Amniotic stem cell (primary cell): ENCODE measurements at places on chromosomes 12 and 14.
A peak's percentile ranks its signal among the peaks of the same experiment; 100 is the strongest.

DNA sequence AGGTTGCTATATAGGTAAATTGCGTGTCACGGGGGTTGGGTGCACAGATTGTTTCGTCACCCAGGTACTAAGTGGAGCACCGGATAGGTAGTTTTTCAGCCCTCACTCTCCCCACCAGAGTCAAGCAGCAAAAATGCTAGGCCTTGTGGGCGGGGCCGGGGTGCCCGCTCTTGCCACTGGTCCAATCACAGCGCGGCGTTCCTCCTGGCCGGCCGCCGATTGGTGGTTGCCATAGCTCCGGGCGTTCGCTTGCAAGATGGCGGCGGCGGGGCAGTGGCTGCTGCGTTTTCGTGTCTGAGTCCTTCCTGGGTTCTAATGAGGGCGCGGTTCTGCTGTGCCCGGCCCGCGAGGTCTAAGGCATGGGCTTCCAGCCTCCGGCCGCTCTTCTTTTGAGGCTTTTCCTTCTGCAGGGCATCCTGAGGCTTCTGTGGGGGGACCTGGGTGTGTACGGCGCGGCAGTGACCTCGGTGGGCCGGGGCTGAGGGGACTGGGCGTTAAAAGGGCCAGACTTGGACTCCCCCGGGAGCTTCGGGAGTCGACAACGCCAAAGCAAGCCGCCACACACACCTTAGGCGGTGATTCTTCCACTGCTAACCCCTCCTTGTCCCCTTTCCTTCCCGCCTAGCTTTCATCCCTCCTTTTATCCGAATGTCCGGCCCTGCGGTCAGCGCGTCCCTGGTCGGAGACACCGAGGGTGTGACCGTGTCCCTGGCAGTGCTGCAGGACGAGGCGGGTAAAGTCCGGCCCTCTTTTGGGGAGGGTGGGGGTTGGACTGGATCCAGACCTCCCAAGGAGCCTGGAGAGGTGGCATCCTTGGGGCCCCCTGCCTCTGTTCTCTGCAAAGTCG lies at the start of gene TCTN2:
TSS of gene TCTN2 (plus strand) at position 232 of the 847 bp plus-strand sequence. CDS start at position 360, 128 bp downstream.
- DNase-seq = peak; percentile 89

GRCh38 chr14:39368261-39368959 lies 63.8 kb downstream of the FBXO33 start:
- no peak for DNase-seq

DNA sequence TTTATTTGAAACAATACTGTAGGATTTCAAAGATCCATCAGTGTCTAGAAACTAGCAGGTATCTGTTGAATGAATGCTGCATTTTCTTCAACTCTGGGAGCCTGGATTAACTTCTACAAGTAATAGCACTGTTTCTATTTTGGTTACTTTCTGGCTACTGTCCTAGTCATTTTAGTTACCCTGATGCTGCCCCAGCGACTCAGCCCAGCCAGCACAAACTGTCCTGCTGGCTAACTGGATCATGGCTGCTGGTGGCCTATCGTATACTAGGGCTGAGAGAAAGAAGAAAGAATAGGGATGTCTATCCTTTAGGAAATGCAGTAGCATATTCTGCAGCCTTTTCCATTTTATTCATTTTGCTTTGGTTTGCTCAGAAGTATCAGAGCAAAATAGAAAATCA lies 53.9 kb downstream of the NTN4 start:
- no peak for DNase-seq

GRCh38 chr12:108798551-108799221 lies 58.7 kb downstream of the SSH1 start:
- DNase-seq = no peak

DNA sequence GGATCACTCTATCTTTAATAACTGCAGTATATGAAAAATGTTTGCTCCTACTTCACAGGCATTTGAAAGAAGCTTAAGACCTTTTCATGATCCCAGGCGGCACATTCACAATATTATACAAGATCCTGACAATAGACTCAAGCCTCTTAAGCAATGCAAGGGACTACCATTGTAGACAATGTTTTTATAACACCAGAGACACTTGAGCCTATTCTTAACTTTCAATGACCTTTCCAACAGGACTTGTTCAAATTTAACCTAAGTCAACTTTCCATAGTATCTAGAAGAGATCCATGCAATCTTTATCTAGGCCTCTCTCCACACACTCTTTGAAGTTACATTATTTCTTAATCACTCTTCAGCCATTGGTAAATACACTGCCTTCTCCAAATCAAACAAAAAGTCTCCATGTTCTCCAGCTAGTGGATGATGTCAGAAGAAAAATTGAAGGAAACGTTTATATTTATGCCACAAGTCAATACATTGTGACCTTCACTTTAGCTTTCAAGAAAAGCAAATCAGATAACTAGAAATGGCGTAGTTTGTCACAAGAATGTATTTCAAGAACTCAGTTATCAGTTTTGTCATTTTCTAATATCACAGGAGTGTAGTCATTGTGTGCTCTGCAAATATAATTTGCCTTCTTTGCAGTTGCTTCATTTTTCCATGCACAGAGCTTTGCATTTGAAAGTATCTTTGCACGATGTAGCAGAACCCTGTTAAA lies 41.2 kb downstream of the PHLDA1 start:
- no peak for DNase-seq

GRCh38 chr14:71753126-71753830 lies 179.0 kb upstream of the RGS6 start:
- peak; percentile 87 for DNase-seq

DNA sequence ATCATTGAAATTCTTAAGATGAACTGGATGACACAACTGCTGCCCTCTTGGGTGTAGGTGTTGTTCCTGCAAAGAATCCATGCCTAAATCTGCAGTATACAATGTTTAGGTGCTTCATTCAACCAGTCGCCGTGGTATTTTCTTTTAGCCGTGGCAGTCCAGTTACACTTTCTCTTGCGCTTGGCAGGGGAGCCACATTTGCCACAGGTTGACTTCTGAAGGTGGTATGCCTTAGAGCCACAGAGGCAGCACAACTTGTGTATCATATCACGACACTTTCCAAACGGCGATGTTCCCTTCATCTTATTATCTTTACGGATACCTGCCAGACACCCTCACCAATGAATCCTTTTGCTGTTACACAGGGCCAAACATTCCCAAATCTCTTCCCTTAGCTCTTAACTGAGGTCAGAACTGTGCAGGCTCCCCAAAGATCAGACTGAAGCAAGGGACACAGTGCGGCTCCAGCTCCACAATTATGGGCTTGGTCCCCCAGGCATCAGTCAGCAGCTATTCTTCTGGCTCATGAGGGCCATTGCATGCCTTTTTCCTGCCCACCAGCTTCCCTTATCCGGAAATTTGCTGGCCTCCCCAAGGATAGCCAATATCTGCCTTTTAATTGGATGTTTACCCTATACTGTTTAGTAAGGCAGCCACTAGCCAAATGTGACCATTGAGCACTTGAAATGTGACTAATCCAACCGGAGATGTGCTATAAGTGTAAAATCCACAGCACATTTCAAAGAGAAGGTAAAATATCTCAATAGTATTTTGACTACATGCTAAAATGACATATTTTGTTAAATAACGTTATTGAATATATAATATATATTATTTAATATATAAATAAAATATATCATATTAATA lies 50.7 kb downstream of the SENP1 start:
- no peak for DNase-seq

DNA sequence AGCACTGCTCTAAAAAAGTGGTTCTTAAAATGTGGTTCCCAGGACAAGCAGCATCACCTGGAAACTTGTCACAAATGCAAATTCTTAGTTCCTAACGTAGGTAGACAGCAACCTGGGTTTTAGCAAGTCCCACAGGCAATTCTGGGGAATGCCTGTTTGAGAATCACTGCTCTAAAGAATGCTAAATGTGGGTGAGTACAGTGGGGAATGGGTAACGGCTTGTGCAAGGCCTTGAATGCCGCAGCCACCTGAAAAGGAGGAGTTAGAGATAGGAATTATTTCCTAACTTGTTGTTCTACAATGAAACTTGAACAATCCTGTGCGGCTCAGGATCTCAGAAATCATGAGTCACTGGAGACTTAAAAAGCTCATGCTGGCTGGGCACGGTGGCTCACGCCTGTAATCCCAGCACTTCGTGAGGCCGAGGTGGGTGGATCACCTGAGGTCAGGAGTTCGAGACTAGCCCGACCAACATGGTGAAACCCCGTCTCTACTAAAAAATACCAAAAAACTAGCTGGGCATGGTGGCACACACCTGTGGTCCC lies 34.9 kb downstream of the GNS start:
- no peak for DNase-seq

DNA sequence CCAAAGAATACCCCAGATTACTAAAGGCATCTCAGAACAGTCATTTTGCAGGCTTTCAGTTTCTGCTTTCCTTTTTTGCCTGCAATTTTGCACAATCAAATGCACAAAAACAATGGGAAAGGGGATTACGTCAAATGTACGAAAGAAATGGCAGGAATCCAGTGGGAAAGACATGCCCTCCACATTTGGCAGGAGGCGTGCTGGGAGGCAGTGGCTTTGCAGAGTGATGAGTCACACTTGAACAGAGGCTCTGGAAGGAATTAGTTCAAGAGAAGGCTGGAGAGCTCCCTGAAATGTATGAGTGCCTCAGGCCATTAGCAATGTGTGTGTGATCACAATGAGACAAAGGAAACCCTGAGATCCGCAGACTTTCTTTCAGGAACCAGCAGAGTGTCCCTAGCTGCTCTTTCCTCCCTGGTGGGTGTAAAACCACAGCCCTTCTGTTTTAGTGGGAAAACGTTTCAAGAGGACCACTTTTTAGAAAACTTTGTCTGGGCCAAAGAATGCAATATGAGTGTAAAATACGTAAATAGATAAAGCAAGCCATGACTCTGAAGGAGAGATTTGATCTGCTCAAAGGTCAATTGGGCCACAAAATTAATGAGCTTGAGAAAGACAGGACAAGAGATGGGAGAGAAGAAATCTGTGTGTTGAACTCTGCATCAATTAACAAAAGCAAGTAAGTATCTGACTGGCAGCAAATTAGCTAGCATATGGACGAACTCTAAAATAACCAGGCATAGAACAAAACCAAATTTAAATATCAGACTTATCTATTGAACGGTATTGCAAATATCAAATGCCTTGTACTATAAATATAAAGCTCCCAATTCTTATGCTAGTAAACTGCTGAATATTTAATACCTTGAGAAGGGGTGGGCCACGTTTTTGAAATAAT lies 155.4 kb upstream of the PDE3A start:
- peak; percentile 97 for DNase-seq

- no peak for DNase-seq
Observed at GRCh38 chr12:76072568-76072967, 11.9 kb downstream of the NAP1L1 start.

GRCh38 chr14:98728836-98729235 lies 543.2 kb downstream of the BCL11B start:
- no peak for DNase-seq

- peak; percentile 32 for DNase-seq
Observed at GRCh38 chr12:109020796-109021380, at the start of gene SVOP. TSS of gene SVOP (minus strand) at chr12:109021068. CDS start at chr12:109020868, 200 bp downstream.

GRCh38 chr12:68317047-68317667 lies 15.0 kb downstream of the MDM1 start:
- DNase-seq = peak; percentile 60

- no peak for DNase-seq
Observed at GRCh38 chr12:54373649-54374561, 9.6 kb upstream of the GPR84 start.

DNA sequence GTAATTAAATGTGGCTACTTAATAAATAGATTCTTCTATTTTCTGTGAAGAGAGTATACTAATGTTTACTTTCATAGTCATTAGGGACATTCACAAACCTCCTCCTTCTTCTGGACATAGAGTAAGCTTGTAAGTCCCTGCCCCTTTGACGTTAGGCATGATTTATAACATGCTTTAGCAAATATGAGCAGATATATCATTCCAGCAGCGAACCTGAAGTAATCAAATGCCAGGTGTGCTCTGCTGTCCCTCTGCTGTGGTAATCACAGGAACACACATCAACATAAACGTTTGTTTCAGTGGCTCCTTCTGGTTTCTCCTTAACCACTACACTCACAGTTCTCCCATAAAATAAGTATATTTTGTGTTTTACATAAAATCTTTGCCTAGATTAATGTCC lies 961.8 kb downstream of the FLRT2 start:
- DNase-seq = no peak

- DNase-seq = no peak
Observed at GRCh38 chr12:2733493-2734355, 61.0 kb upstream of the FKBP4 start.

GRCh38 chr12:12563290-12563928 lies 746 bp upstream of the DUSP16 start:
- DNase-seq = no peak

DNA sequence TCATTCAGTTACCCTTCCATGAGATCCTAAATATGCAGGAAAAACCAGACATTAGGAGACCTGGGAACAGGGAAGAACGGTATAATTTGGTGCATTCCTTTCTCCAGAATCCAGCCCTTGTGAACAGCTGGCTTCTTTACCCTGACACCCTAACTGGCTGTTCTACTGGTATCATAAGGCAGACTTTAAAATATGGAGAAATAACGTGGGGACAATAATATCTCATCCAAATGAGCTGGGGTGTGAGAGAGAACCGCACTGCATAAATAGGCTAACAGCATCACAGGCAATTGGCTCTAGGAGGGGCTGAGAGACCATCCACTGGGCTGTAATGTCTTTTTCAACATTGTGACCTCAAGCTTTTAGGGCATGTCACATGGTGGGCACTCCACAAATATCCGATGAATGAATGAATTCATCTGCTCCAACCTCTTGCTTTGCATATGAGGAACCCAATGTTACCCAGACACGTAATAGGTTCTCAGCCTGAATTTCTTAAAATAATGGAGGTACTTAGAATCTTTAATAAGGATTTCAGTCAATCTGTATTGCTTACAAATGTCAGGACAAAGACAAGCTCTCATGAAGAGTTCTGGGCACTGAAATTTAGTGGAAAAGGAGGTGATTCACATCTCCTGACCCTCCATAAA lies 157.9 kb downstream of the SAMD4A start:
- DNase-seq = no peak

- no peak for DNase-seq
Observed at GRCh38 chr12:131987552-131987951, 37.8 kb downstream of the EP400 start.

GRCh38 chr14:71967704-71968103 lies 35.5 kb downstream of the RGS6 start:
- DNase-seq = no peak

DNA sequence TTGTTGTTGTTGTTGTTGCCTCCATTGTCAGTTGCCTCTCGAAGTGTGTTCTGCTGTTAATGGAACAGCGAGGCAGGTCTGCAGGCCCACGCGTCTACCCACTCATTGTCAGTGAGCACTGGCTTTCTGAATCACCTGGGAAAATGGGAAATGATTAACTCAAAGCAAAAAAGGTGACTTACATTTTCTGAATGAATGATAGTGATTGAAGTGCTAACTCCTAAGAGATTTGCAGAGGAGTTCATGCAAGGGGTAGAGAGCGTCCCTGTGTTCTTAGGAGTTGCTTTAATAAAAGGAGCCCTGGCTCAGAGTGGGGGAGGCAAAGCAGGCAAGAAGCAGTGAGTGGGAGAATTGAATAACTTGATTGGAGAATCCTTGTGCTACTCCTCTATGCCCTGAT lies 177.6 kb downstream of the CAND1 start:
- DNase-seq = no peak

- no peak for DNase-seq
Observed at GRCh38 chr12:23640754-23641153, 308.7 kb downstream of the SOX5 start.
